ENCODE measurements at places on chromosomes 1 and 21.

GRCh38 chr21:42233067-42233961, 14.4 kb downstream of the ABCG1 start:
- peak; percentile 37 for DNase-seq

DNA sequence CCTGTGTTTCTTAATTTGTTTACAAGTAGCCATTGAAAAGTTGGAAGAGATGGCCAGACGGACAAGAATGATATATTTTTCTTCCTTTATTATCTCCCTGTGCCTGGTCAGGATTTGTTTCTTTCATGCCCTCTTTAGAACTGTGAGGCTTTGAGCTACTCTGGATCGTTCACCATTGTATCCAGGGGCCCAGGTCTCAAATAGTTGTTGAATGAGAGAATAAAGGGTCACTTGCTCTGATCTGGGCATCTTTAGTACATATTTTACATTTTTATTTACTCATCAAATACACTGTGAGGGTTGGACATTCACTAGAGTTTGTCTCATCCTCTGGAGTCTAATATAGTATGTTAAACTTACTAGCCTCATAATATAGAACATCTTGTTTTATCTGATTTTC, 48.7 kb downstream of the IVNS1ABP start:
- DNase-seq = no peak

- no peak for DNase-seq
These were observed 104.0 kb downstream of the ZNF281 start for GRCh38 chr1:200305806-200306205.

GRCh38 chr21:42313501-42313969, 1.7 kb downstream of the TFF3 start:
- DNase-seq = no peak

GRCh38 chr21:45976701-45977311, 4.8 kb upstream of the COL6A1 start:
- DNase-seq = no peak

GRCh38 chr1:110538921-110539320, 19.9 kb upstream of the KCNA10 start:
- no peak for DNase-seq

- DNase-seq = no peak
These were observed 6.3 kb downstream of the HFM1 start for GRCh38 chr1:91398291-91398690.

DNA sequence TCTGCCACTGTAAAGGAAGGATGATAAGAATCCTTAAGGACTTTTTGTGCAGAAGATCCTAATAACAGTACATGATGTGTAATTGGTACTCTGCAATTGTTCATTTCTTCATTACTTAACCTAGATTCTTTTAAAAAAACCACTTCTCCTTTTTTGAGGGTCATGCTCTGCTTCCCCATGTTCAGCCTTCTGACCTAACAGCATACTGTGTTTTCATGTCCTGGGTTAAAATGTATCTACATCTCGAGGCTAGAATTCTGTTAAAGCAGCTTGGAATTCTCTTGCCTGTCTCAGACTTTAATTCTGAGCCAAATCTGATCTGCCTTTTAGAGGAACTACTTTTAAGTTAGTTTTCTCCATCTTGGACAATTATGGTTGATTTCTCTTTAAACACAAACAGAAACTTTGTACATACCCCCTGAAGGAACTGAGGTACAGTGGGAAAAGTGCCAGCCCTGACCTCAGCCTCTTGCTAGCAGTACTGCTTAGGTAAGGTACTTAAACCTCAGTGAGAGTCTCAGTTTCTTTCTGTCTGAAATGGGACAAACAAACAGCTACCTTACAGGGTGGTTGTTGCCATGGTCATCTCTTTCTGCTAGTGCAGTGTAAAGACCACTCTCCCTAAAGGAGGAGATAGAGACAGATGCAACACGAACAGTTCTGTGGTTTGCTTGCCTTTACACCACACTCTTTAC, 103.2 kb upstream of the DYNLT5 start:
- no peak for DNase-seq

- DNase-seq = no peak
These were observed 32.2 kb downstream of the POFUT2 start for GRCh38 chr21:45255381-45256020.

- no peak for DNase-seq
These were observed 87.2 kb downstream of the VAV3 start for GRCh38 chr1:107877745-107878144.

DNA sequence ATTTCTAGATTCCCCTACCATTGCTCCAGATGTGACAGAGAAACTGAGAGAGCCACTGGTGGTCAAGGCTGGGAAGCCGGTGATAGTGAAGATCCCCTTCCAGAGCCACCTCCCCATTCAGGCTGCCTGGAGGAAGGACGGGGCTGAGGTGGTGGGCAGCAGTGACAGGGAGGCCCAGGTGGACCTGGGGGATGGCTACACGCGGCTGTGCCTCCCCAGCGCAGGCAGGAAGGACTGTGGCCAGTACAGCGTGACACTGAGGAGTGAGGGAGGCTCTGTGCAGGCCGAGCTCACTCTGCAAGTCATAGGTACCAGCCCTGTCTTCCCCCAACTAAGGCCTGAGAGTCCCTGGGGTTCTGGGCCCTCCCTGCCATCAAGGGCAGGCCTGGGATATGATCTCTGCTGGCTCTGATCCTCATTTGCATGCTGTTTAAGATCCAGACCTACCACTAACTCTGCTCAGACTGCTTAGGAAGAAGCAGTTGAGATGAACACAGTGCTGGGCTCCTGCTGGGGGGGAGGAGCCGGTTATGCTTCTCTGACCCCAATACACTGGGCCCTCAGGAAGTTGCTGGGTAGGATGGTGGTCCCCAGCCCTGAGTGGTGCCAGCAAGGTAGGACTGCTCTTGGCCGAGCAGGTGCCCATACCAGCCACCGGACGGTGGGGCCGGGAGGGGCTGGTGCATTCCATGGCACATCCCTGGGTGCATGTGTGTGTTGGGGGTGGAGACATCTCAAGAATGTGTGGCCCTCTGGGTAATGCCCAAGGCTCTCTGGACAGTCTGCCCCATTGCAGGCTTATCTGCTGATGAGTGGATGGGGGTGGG, 25.1 kb downstream of the IGFN1 start:
- no peak for DNase-seq

- no peak for DNase-seq
These were observed 16.7 kb downstream of the DDX59 start for GRCh38 chr1:200653022-200653462.

GRCh38 chr21:35170244-35170643, 121.1 kb upstream of the RUNX1 start:
- DNase-seq = no peak

DNA sequence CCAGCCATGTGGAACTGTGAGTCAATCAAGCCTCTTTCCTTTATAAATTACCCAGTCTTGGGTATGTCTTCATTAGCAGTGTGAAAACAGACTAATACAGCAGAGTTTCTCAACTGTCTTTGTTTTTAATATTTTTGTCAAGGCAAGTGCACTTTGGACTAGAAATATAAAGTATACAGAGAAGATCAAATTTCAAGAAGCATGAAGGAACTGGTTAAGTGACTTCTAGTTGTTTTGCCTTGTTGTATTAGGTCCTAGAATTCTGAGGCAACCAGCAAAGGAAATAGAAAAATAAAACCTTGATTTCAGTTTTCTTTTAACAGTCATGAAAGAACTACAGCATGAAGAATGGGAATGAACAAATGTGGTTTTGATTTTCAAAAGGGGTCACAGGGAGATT, 131.1 kb upstream of the PTGFR start:
- DNase-seq = no peak

GRCh38 chr1:54604572-54605370, 18.6 kb downstream of the FAM151A start:
- no peak for DNase-seq

DNA sequence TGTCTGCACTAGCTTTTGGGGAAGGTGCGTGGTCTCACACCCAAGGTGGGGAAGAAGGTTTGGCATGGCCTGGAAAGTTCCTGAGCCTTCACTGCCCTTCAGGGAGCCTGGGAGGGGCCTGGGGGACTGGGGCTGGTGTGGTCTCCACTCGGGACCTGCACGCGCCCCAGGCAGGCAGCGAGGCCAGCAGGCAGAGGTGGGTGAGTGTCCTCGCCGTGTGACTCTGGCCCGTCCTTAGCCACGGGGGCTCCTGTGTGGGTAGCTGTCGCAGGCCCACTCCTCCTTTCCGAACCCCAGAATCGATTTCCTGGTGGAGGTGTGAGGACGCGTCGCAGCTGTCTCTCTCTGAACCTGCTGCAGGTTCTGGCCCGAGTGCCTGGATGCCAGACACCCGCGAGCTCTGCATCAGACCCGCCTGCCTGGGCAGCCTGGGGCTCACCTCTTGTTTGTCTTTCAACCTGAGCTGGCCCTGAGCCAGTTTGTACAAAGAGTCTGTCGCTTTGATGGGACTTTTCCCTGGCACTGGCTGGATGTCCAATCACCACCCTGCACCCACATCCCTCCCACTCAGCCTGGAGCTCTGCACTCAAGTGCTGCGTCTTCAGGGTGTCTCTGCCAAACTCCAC, 36.0 kb upstream of the SLC19A1 start:
- no peak for DNase-seq

GRCh38 chr1:7922301-7922700, 18.3 kb downstream of the TNFRSF9 start:
- no peak for DNase-seq

DNA sequence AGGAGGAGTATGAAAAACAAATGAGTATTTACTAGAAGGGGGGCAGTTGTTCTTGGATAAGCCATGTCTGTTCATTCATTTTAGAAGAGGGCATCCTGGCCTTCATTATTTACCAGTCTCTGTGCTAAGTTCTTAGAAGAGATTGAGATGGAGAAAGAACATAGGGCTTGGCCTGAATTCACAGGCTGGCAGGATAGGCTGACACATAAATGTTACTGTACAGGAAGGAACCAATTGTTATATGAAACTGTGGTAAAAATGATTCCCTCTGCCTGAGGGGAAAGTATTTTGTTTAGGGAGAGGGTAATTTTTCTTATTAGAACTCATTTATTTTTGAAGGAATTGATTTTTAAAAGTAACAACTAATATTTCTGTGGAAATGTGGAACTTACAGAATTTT, 99.5 kb downstream of the MAN1A2 start:
- no peak for DNase-seq

DNA sequence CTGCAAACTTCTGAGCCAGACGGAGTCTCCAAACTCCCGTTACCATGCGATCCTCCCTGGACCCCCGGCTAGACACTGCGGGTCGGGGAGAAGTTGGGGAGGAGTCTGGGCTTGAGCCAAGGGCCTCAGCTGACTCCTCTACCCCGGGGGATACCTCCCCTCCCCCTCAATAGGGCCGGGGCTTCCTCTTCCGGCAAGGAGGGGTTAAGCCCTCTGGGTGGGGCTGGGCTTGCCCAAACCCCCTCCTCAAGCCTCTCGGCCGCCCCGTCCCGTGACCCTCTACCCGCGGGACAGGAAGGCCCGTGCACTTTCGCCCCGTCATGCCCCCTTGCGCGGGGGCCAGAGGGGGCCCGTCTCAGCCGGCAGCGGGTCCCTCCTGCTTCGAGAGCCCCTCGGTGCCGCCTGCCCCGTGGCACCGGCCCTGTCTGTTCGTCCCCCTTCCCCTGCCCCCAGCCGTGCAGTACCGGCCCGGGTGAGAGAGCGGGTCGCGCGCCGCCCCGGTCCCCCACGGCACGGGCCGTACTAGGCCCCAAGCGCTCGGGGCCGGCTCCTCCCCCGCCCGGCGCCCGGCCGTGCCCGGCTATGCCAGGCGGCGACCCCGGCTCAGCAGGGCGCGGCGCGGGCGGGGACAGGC, 652 bp downstream of the ARL8A start:
- DNase-seq = peak; percentile 46

DNA sequence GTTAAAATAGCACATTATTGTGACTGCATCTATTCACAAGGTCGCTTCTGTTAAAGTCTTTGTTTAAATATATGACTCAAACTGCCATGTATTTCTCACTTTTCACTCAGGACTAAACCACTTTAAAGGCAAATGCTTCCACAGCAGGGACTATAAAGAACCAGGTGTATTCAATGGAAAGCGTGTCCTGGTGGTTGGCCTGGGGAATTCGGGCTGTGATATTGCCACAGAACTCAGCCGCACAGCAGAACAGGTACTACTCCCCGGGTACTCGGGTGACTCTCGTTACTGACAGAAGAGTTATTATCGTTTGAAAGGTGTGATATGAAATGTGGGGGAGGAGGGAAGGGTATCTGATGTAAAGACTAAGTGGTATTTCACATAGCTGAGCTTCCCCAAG, 17.3 kb downstream of the FMO3 start:
- no peak for DNase-seq

- no peak for DNase-seq
These were observed 38.6 kb downstream of the SLC45A1 start for GRCh38 chr1:8356256-8357209.

GRCh38 chr21:24935991-24936390, 671.3 kb downstream of the MRPL39 start:
- DNase-seq = no peak

GRCh38 chr1:75539230-75540116, 71.4 kb downstream of the SLC44A5 start:
- DNase-seq = no peak

- DNase-seq = no peak
These were observed 151.8 kb downstream of the TENT5C start for GRCh38 chr1:117757668-117758067.

DNA sequence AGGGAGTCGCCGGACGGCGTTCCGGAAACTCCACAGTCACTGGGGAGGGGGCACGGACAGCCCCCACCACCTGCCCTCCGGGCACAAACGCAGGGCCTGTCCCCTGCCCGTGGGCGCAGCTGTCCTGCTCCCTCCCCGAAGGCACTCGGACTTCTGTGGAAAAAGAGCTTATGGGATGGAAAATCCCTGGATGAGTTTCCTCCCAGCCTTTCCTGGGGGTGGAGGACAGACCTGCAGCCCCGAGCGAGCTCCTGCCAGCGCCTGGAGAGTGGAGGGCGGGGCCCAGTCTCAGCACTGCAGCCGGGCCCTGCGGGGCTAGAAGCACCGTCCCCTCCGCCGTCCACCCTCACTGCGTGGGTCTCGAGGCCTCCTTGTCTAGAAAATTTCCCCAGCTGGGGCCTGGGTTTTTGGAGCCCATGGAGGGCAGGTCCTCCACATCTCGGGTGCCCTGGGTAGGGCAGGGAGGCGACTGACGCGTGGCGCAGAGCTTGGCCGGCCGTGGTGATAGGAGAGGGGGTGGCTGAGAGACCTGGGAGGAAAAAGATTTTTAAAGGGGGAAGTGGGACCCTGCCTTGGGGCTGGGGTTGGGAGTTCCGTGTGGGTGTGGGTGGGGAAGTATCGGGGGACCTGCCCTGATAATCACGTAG, 6.4 kb upstream of the COL6A1 start:
- peak; percentile 63 for DNase-seq

- no peak for DNase-seq
These were observed 134.8 kb downstream of the BACH1 start for GRCh38 chr21:29433366-29434059.

- no peak for DNase-seq
These were observed 91.1 kb downstream of the SLC44A5 start for GRCh38 chr1:75519651-75520427.

- DNase-seq = no peak
These were observed 18.6 kb upstream of the CEP350 start for GRCh38 chr1:179935909-179936496.

- DNase-seq = no peak
These were observed 96.9 kb downstream of the ZNF644 start for GRCh38 chr1:90924982-90925381.

GRCh38 chr21:37982496-37983318, 66.5 kb upstream of the KCNJ6 start:
- no peak for DNase-seq

Measured in urothelium cell line (cell line).